ENCODE measurements at places on chromosomes 4 and X. TPM values are rescaled to one million over a fixed set of nuclear protein-coding genes. Genes with fewer than 3 reads are reported as not detected.

Gene ATP1B4
- total RNA-seq, result not detected

GRCh38 chr4:76292730-76293129 is 13.8 kb upstream of the STBD1 start:
- H3K27ac ChIP-seq, result peak overlapping the region; percentile 39
- no peaks in the 10 kb centered on the region for H3K27me3 ChIP-seq
- H3K36me3 ChIP-seq, result no peaks in the 10 kb centered on the region
- no peak overlapping the region for H3K4me3 ChIP-seq
- peaks cover 4% of the 10 kb centered on the region for H3K4me1 ChIP-seq
- no peak for DNase-seq

Gene DSPP
- total RNA-seq, result not detected

DNA sequence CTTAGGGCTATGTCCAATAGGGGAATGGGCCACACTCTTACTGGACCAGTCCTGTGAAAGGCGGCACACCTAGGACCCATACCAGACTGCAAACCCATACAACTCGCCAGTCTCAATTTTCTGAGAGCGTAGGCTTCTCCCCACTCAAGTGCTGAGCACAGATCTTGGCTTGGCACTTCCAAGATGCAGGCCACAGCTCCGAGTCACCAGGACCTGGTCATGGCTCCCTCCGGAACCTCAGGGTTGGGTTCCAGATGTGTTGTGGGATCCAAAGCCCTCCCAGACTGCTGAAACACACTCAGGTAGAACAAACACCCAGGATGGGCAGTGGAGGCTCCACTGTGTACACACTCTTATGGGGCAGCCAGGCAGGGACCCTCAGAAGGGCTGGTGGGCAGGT is 103.3 kb downstream of the TMEM144 start:
- no peak overlapping the region for H3K27ac ChIP-seq
- no peaks in the 10 kb centered on the region for H3K27me3 ChIP-seq
- H3K4me3 ChIP-seq, result no peak overlapping the region
- DNase-seq, result no peak
- no peaks in the 10 kb centered on the region for H3K4me1 ChIP-seq

DNA sequence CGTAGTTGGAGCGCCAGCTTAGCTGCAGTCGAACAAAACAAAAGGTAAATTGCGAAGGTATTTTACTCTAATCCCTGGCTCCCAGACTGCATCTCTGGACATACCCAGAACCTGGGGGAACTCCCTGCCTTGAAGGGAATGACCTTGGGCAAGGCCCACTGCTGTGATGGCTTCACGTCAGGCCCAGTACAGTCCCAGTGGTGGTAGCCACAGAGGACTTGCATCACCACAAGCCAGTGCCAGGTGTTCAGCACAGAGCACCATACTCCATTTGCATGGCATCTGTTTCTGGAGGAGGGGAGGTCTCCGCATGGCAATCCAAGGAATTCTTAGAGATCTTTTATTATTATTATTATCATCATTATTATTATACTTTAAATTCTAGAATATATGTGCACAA is 5.6 kb downstream of the ETDA start:
- no peaks in the 10 kb centered on the region for H3K27me3 ChIP-seq
- H3K4me1 ChIP-seq, result no peaks in the 10 kb centered on the region
- H3K4me3 ChIP-seq, result no peak overlapping the region
- DNase-seq, result no peak
- H3K36me3 ChIP-seq, result no peaks in the 10 kb centered on the region
- no peak overlapping the region for H3K27ac ChIP-seq

DNA sequence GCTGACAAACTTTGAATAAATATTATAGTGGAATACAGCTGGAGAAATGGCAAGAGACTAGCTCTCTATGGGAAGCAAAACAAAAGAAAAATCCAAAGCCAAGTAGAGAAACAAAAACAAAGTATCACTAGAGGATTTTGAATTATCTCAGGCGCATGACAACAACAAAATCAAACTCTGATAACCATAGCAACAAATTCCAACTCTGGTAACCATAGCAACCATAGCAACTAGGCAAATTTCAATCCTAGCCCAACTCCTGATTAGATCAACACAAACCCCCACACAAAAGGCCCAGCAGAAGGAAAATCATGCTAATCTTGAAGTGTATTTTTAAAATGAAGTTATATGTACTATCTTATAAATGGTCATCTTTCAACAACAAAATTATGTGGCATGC is 98.4 kb upstream of the MAGEE2 start:
- H3K4me3 ChIP-seq, result no peak overlapping the region
- no peak overlapping the region for H3K27ac ChIP-seq
- no peak for DNase-seq
- no peaks in the 10 kb centered on the region for H3K4me1 ChIP-seq
- no peaks in the 10 kb centered on the region for H3K36me3 ChIP-seq

All from right lobe of liver (tissue), 6 donors.